Activated CD4-positive, alpha-beta T cell treated with anti-CD3 and anti-CD28 coated beads for 4 hours (primary cell): ENCODE measurements at places on chromosomes 6 and 20.

DNA sequence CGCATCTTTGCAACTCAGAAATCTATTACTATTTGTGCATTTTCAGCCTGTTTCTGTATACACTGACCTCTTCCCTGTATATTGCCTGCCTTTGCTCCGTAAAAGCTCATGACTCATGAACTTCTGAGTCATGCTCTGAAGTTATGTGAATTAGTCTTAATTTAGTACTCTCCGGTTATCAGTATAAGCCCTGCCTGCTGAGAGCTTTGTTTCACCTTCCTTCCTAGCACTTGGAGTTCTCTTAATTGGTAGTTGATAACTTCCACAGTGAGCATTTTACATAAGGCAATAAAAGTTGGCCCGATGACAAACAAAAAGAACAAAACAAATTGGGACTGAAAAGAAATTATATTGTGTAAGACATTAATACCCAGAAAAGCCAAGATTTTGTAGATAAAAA lies 231.4 kb downstream of the GJA1 start:
- DNase-seq, result no peak

DNA sequence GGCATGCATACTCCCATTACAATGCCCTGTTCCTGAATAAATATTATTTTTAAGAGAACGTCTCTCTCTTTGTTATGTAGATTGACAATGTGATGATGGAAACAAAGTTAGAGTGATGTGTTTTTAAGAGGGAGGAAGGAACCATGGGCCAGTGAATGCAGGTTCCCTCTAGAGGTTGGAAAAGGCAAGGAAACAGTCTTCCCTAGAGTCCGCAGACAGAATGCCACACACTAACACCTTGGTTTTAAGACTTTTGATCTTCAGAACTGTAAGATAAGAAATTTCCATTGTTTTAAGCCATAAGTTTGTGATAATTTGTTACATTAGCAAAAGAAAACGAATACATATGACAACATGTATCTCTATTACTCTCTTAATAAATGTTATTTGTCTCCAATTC lies 4.7 kb upstream of the CENPW start:
- DNase-seq, result no peak

DNA sequence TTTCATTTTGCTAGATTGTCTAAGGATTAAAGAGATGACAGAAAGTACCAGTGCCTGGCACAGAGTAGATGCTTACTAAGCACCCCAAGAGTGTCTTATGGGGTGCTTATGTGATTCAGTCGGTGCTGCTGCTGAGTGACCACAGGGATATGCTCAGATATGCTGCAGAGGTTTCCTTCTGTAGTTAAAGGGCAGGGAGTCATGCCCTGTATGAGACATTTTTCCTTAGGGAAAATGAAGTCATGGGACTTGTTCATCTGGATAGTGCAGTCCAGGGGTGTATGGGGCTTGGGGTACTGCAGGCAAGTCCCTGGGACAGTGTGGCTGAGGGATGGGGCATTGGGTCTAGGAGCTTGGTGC lies 25.1 kb downstream of the TOX2 start:
- DNase-seq, result no peak

DNA sequence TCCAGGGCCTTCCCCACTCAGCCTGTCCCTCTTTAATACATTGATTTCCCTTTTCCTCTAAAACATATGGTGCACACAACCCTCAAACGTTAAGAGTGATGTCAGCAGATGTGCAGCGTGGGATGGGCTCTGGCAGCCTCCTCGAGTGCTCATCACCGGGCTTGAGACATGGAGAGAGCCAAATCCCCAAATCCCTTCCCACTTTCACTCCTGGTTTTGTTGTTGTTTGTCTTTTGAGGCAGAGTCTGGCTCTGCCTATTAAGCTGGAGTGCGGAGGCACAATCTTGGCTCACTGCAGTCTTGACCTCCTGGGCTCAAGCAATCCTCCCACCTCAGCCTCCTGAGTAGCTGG lies 5.8 kb upstream of the PLTP start:
- no peak for DNase-seq

- DNase-seq, result no peak
Measured at GRCh38 chr20:5910186-5910585, 40.1 kb downstream of the TRMT6 start.

DNA sequence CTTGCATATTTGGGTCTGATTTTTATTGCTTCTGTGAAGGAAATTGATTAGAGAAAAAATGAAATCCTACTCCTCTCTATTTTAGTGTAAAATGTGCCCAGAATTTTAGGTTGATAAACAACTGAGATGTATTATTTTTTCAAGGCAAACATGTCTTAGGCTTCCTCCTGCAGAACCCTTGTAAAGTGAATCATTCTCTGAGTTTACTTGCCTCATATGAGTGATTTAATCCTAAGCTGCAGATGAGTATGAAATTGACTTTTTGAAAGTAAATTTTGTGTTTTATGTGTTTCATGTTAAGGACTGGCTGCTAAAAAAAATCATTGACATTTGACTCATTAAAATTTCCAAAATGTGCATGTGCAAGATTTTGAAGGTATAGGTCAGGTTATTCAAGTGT lies 138.5 kb upstream of the PHACTR1 start:
- DNase-seq, result no peak

- DNase-seq, result no peak
Measured at GRCh38 chr20:63225082-63225454, 9.1 kb upstream of the YTHDF1 start.

DNA sequence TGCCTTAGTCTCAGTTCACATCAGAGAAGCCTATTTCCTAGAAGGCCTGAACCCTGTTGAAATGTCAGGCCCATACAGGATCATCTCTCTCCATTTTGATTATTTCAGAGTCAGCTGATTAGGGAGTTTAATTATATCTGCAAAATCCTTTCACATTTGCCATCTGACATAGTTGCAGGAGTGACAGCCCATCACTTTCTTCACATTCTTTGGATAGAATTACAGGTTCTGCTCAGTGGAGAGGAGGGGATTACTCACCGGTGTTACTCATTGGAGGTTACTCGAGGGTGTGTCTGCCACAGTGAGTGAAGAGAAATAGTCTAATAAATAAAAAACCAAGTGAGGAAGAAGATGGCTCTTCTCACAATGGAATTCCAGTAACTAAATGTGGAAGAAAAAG lies 216.8 kb downstream of the TMEM242 start:
- peak; percentile 11 for DNase-seq

DNA sequence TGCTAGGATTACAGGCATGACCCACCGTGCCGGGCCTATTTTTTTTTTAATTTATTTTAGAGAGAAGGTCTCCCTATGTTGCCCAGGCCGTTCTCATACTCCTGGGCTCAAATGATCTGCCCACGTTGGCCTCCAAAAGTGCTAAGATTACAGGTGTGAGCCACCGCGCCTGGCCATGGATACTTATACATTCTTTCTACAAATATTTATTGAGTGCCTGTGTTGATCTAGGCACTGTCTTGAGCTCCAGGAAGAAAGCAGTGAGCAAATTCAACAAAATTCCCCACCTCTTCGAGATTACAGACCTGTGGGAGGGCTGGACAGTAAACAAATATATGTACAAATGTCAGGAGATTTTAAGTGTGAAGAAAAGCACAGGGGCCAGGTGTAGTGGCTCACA lies 37.9 kb downstream of the MGME1 start:
- no peak for DNase-seq

GRCh38 chr6:147077251-147077650 lies 127.0 kb upstream of the STXBP5 start:
- no peak for DNase-seq

- no peak for DNase-seq
Measured at GRCh38 chr20:50439539-50440453, 70.4 kb upstream of the PTPN1 start.

- no peak for DNase-seq
Measured at GRCh38 chr6:27492631-27493190, 19.8 kb upstream of the ZNF184 start.

DNA sequence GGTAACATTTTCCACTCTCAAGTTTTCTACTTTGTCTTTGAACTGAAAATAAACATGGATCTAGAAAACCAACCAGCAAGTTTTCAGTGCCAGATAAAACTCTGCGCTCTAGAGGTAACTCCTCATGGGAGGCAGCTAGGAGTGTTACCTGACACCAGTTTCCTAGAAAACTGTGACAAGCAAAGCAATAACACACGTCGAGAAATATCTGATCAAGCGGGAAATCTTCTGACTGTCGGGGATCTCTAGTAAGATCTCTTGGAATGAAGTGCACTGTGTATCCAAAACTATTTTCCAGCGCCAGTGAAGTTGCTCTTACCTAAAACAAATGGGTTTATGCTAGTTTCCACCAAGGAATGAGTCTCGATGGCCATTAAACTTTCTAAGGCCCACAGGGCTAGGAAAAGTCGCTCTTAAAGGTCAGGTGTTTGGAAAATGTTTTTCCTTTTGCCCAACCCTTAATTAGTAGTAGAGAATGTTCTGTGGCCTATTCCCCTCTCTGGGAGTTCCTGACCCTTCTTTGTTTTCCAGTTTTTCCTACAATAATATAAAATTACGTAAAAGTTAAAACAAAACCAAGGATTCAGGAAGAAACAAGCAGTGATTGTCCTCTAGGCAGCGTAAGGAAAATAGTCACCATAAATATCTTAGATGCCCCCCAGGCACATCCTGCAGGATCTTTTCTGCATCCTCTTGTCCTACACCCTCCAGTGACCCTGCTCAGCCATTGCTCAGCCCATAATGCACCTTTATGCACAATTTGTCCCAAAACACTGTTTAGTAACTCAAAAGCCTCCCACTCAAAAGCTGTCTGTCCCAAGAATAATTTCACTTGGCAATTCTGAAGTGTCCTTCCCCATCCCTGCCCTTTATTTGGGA lies 137.7 kb upstream of the AKAP12 start:
- DNase-seq, result no peak

- DNase-seq, result no peak
Measured at GRCh38 chr6:163732479-163732878, 318.0 kb downstream of the QKI start.

DNA sequence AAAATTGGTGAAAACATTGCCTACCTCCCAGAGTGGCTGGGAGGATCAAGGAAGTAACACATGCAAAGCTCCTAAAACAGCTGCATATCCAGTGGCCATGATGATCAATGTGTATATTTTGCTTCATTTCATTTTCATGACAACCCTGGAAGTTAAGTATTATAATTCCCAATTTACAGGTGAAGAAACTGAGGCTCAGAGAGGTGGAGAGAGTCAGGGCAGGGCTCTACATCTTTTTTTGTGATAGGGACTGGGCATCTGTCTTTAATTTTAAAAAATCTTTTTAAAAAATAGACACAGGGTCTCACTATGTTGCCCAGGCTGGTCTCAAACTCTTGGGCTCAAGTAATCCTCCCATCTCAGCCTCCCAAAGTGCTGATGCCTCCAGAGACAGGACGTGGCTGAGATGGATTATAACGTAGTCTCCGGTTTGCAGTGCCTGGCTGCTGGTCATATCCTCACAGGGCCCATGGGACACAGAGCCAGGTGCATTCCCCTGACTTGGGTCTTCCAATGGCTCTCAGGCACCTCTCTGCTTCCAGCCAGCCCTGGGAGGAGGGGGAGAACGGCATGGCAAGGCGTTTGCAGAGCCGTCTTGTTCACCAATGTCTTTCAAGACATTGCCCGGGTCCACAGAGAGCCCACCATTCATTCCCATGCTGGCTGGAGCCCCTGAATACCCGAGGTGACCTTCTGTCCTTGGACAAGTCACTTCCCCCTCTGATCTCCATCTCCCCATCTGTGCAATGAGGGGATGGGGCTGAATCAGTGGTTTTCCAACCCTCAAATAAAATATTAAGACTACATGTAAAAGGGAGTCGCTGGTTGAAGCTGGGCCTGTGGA lies 38.3 kb downstream of the HNF4A start:
- DNase-seq, result no peak

DNA sequence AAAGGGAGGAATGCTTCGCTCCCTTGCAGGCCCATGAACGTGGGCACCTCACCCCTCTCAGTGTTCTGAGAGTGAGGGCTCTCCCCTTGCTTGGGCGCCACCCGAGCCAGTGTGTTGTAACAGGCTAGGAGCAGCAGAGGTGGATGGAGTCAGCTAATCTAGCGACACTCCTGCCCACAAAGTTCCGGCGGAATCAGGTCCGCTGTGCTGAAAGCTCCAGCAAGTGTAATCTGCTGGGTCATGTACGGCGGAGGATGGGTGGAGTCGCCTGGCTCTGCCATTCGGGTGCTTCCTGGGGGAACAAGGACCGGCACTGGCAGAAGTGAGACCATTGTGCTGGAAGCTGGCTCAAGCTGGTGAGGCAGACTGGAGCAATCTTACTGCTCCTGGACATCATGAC lies 1310.1 kb downstream of the EPHA7 start:
- no peak for DNase-seq

- no peak for DNase-seq
Measured at GRCh38 chr20:21712443-21713059, 7.1 kb downstream of the PAX1 start.

GRCh38 chr6:83702077-83702476 lies 6.8 kb downstream of the SNAP91 start:
- DNase-seq, result no peak
